Renal pelvis (tissue), 12 donors: ENCODE measurements at places on chromosomes 6 and 20. TPM values are rescaled to one million over a fixed set of nuclear protein-coding genes. Genes with fewer than 3 reads are reported as not detected.

LST1 gene
- 5.1 TPM for polyA plus RNA-seq

BPIFB1 gene
- polyA plus RNA-seq, result 0.04 TPM

F13A1 gene
- 12.7 TPM for polyA plus RNA-seq

GABRR1 gene
- 1.6 TPM for polyA plus RNA-seq

ECT2L gene
- 0.21 TPM for polyA plus RNA-seq

IMPG1 gene
- 1.7 TPM for polyA plus RNA-seq

AGER gene
- polyA plus RNA-seq, result 18.7 TPM

STMND1 gene
- polyA plus RNA-seq, result 0.49 TPM

CAP2 gene
- 12.6 TPM for polyA plus RNA-seq

OTOR gene
- polyA plus RNA-seq, result not detected

CPXM1 gene
- polyA plus RNA-seq, result 200 TPM

SMPD2 gene
- 15.3 TPM for polyA plus RNA-seq

GINS1 gene
- 18.1 TPM for polyA plus RNA-seq

HCRTR2 gene
- polyA plus RNA-seq, result not detected

ZSCAN23 gene
- 20.5 TPM for polyA plus RNA-seq

SLC35A1 gene
- polyA plus RNA-seq, result 40.0 TPM

TAAR2 gene
- not detected for polyA plus RNA-seq

MOXD1 gene
- polyA plus RNA-seq, result 168 TPM

C6orf163 gene
- 2.4 TPM for polyA plus RNA-seq

MOG gene
- polyA plus RNA-seq, result not detected

RNF182 gene
- polyA plus RNA-seq, result 3.5 TPM

BPIFA1 gene
- not detected for polyA plus RNA-seq

ZNFX1 gene
- 17.1 TPM for polyA plus RNA-seq

SLA2 gene
- polyA plus RNA-seq, result 0.63 TPM

TNNC2 gene
- 0.66 TPM for polyA plus RNA-seq

KHDRBS2 gene
- 2.0 TPM for polyA plus RNA-seq

TRIM40 gene
- polyA plus RNA-seq, result not detected

GTSF1L gene
- polyA plus RNA-seq, result not detected

CLDN20 gene
- polyA plus RNA-seq, result 3.0 TPM

PSORS1C2 gene
- 0.10 TPM for polyA plus RNA-seq

BMP5 gene
- polyA plus RNA-seq, result 4.5 TPM

ARMC2 gene
- 16.1 TPM for polyA plus RNA-seq

TCP11 gene
- 2.2 TPM for polyA plus RNA-seq

PDYN gene
- 0.41 TPM for polyA plus RNA-seq

FAM184A gene
- 11.0 TPM for polyA plus RNA-seq

GRM4 gene
- polyA plus RNA-seq, result 0.69 TPM

RGS17 gene
- 3.6 TPM for polyA plus RNA-seq

TREM1 gene
- polyA plus RNA-seq, result 0.09 TPM

BPI gene
- 1.2 TPM for polyA plus RNA-seq

PHF10 gene
- 113 TPM for polyA plus RNA-seq

SMPDL3A gene
- polyA plus RNA-seq, result 13.3 TPM

MCCD1 gene
- polyA plus RNA-seq, result 21.9 TPM

OSBPL2 gene
- 27.6 TPM for polyA plus RNA-seq

SNAP25 gene
- polyA plus RNA-seq, result 6.7 TPM
